Urinary bladder (tissue), 4 donors: ENCODE measurements at places on chromosomes 5 and 9. TPM values are rescaled to one million over a fixed set of nuclear protein-coding genes. Genes with fewer than 3 reads are reported as not detected.

Gene FOXI1
- total RNA-seq: not detected

Gene PCDHGA10
- total RNA-seq: 12.3 TPM

Gene RETREG1
- 13.4 TPM for total RNA-seq

Gene FAM163B
- total RNA-seq: 0.26 TPM

Gene ANXA1
- total RNA-seq: 353 TPM

Gene RNF38
- total RNA-seq: 37.3 TPM
